ENCODE measurements at places on chromosomes 12 and 14.

GRCh38 chr14:85881935-85882334 is 352.0 kb downstream of the FLRT2 start:
- no peak for DNase-seq

GRCh38 chr12:123050331-123050831 is 69.9 kb downstream of the ARL6IP4 start:
- no peak for DNase-seq

- no peak for DNase-seq
These were observed 14.9 kb downstream of the GIT2 start for GRCh38 chr12:109981311-109981710.

GRCh38 chr14:92783813-92784431 is 10.2 kb upstream of the GOLGA5 start:
- no peak for DNase-seq

DNA sequence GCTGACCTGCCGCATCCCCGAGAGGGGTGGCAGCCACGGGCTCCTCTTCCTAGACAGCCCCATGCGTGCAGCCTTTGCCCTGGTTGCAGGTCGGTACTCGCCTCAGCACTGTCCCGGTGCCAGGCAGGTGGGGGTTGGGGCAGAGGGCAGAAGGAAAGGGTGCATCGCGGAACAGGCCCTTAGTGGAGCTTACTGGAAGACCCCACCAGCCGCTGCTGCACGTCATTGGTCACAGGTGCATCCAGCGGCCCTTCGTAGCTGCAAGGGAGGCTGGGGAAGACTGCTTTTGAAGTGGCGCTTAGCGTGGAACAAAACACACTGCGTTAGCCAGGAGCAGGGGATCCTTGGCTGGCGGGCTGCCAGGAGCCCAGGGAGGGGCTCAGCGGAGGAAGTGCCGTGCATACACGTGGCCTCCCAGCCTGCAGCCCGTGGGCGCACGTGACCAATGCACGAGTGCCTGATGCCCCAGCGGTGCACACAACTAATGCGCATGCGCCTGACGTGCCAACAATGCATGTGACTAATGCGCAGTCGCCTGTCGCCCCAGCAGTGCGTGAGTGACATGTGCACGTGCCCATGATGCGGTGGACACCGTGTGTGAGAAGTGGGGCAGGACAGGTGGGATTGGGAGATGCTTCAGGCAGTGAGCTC is 5.0 kb upstream of the EP400 start:
- no peak for DNase-seq

DNA sequence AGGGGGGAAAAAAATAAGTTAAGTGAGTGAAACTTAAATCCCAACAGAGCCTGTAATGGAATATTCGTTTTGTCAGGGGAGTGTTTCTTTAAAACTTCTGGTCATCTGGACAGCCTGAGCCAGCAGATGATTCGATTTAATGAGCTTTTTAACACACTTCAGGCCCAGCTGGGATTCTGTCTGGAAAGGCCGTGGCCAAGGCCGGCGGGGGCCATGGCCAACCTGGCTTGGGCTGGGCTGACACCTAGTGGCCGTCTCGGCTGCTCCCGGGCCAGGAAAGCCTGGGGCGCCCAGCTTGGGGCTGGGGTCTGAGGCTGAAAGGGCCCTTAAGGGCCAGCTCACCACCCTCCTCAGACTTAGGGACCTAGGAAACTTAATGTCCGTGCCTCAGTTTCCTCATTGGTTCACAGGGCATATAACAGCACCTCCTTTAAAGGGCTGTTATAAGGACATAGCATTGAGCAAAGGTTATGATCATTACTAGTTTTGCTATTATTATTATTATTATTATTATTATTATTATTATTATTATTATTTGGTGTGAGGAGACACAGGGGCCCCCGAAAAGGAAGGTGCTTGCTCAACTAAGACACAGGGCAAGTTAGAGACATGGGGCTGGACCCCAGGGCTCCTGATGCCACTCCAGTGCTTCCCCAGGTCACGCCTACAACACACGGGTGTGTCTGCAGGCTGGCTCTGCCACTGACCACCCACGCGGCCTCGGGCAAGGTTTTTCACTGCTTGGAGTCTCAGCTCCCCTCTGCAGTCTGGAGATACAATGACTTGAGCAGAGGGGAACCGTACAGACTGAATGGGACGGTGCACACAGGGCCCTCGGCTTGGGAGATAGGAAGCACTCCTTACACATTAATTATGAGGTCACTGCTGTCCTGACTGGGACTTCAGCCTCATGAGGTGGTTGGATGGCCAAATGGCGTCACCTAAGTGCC is 84.0 kb downstream of the SYNE3 start:
- no peak for DNase-seq

DNA sequence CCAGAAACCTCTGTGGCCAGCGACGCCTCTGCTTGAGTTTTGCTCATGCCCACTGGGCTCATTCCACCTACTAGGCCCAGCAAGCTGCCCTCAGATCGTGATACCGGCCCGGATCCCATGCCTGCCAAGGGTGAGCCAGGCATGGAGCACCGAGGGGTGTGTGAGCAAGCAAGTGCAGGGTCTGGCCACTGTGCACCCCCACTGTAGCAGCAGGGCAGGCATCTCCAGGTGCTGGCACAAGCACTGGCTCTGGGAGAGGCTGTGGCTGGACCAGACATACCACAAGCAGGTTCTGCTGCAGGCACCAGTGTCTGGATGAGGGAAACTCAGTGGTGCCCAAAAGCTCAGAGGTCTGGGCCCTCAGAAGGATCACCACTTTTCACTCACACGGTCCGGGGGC is 20.6 kb downstream of the FAM186A start:
- no peak for DNase-seq

GRCh38 chr12:120209851-120210250 is 8.9 kb upstream of the RPLP0 start:
- DNase-seq, result no peak

DNA sequence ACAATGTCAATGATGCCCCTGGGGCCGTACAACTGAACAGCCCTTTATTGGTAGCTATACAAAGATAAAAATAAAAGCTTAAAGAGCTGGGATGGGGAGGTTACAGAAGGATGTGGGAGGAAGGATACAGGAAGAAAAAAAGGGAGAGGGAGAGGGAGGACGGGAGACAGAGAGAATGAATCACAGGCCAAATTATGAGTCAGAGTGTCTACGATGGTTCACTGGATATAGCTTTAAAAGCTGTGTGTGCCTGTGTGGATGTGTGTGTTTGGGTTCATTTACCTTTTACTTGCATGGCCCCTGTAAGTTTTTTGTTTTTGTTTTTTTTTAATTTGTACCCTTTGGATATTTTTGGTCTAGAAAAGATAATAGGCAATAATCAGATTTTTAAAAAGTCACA is 111.9 kb downstream of the CCDC60 start:
- DNase-seq, result no peak

- DNase-seq, result no peak
These were observed 12.9 kb downstream of the PRKCH start for GRCh38 chr14:61334197-61334701.

DNA sequence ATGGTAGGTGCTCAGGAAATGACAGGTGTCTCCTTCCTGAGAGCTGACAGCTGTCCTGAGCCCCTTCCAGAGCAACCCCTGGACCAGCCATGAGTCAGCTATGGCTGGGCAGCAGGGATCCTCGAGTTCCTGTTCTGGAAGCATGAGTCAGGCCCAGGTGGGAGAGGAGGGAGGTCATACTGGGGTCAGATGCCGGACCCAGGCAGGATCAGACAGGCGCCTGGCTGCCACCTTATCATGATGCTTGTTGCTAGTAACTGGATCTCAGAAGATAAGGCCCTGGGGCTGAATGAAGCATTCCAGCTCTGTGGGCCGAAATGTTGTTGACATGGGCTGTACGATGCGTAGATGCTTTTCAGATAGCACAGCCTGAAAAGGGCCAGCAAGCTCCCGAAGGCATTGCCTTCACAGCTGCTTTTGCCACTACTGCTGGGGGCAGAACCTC is 17.4 kb upstream of the KRT7 start:
- no peak for DNase-seq

DNA sequence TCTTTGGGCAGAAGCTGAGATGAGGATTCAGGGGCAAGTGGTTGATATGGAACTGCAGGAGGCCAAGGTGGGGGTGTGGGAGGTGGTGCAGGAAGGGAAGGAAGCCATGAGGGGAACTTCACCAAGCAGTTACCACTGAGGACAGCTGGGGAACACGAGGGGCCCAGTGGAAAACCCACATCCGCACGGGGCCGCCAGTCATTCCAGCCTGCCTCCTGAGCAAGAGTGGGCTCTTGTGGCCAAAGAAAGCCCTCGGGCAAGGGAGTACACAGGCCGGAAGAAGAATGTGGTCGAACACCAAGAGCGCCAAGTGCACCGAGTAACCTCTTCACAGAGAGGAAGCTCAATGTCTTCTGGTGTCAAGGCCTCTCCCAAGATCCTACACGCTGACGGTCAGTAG is 252.2 kb upstream of the FOXN3 start:
- DNase-seq, result no peak

GRCh38 chr12:76250256-76250655 is 98.0 kb downstream of the BBS10 start:
- no peak for DNase-seq

DNA sequence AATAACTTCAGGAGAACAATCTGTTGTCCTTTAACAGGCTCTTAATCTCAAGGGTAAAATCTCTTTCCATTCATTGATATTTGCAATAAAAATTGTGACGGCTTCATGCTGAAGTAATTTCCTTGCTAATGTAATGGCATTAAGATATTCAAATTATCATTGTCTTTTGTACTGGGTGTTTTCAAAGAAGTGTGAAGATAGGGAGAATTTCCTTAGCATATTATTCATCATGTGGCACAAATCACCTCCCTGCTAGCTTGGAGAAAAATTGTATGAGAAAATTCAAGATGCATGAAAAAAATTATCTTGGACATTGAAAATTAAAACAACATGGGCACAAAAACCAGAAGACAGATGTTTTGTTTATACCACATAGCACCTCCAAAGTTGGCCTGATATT is 63.6 kb upstream of the ARID2 start:
- DNase-seq, result no peak

DNA sequence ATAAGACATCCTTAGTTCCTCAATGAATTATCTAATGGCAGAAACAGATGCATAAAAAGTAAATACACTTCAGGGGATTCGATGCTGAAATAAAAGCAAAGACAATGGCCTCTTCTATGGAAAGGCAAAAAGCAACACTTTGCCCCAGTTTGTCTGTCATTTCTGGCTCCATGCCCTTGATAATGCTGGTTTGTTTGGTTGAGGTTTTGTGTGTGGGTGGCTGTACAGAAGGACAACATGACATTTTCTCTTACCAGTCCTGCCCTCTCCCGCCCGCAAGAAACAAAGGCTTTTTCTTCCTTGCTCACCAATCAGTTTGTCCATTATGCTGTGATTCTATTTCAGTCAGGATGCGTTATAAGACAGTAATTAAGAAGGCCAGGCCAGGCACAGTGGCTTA is 18.1 kb upstream of the WDR89 start:
- no peak for DNase-seq

- no peak for DNase-seq
These were observed 764.7 kb downstream of the BCL11B start for GRCh38 chr14:98507264-98507663.

DNA sequence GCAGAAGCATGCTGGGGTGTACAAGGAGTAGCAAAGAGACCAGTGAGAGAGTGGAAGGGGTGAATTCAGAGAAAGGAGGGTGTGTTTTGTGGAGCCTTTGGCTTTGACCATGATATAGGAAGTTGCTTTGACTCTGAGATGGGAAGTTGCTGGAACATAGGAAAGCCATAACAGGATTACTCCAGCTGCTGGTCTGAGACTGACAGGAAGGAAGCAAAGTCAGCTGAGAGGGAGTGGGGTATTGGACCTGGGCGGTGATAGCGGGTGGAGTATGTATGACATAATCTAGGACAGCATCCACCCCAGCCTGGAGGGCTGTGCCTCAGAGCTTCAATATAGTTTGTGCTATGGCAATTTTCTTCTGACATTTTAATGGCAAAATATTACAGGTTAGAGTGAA is 324.4 kb downstream of the PDZRN4 start:
- DNase-seq, result no peak

DNA sequence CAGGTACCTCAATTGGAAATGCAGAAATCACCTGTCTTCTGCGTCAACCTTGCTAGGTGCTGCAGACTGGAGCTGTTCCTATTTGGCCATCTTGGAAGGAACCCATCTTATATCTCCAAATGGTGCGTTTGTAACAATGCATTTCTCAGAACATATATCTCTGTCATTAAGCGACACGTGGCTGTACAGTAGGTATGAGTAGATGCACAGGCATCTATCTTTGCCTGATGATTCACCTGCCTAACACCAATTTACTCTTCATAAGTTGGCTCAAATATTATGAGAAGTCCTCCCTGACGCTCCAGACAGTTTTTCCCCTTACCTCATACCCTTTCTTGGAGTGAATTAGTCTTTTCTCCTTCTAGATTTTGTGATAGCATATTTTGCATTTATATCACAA is 44.2 kb downstream of the GPR137C start:
- DNase-seq, result no peak

DNA sequence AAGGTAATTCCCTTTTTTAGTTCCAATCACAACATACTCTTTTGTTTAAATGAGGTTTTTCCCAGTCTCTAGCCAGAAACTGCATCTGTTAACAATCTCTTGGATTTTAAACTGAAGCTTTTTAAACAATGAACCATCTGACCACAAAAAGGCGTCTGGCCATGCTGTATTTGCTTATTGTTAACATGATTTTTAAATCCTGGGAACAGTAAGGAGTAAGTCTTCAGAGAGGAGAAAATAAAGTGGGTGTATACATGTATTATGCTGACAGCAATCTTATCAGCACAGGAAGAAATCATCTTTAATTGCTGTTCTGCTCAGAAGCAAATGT is 106.2 kb downstream of the DAAM1 start:
- no peak for DNase-seq

DNA sequence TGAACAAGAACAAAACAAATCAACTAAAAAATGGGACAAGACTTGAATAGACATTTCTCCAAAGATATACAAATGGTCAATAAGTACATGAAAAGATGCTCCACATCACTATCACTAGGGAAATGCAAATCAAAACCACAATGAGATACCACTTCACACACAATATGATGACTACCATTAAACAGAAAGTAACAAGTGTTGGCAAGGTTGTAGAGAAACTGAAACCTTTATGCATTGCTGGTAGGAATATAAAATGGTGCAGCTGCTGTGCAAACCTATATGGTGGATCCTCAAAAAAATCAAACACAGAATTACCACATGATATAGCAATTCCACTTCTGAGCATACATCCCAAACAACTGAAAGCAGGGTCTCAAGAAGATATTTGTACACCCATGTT is 5.2 kb downstream of the SMAGP start:
- DNase-seq, result no peak

GRCh38 chr14:56808383-56809269 is 1.7 kb downstream of the OTX2 start:
- DNase-seq, result no peak

GRCh38 chr12:102763061-102763460 is 154.0 kb downstream of the PAH start:
- no peak for DNase-seq

GRCh38 chr14:95547272-95547625 is 12.4 kb downstream of the GLRX5 start:
- DNase-seq, result no peak

Data from stimulated activated CD8-positive, alpha-beta memory T cell treated with anti-CD3 and anti-CD28 coated beads, Interleukin-4, amount 100 ng/mL, for 1 hour (primary cell).